ENCODE measurements at places on chromosomes 12 and 14.
A peak's percentile ranks its signal among the peaks of the same experiment; 100 is the strongest.

DNA sequence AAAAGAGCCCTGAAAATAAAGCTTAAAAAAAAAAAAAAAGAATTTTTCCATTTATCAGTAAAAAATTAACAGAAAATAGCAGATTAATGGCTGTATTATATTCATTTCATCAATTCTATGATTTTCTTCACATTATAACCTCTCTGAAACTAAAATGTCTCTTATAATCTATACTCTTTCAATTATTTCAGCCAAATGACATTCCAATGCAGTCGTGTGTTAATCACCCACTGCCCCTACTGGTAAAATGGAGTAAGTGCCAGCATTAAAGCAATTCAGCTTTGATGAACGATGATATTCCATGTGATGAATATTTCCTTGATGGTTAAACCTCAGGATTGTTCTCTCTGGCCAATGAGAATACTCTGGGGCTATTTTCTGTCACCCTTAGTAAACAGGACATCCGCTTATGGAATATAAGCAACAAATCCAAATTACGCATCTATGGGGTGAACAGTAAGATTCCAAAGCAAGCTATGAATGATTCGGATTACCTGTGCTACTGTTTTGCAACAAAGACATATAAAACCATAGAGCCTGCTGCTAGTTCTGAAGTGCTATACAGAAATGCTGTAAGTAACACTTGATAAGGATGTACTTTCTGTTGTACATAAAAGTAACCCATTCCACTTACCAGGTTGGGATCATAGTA is 20.3 kb upstream of the SYCP3 start:
- DNase-seq, result peak; percentile 53

GRCh38 chr12:67357376-67358125 is 88.4 kb downstream of the CAND1 start:
- DNase-seq, result no peak

DNA sequence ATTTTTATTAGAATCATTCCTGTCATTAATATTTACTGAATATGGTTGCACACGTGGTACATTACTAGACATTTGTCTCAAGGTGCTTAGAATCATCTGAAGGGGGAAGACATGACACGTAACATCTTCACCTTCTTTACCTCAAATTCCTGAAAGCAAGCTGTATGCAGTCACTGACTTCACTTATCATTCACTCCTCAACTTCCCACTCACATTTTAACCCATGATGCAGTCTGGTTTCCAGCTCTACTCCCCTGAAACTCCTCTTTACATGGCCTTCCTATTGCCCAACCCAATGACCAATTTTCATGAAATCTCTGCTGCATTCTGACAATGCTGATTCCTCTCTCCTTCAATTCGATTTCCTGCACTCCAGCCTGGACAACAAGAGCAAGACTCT is 5.8 kb upstream of the PSMC6 start:
- DNase-seq, result no peak

GRCh38 chr14:92409043-92409442 is 86.1 kb downstream of the SLC24A4 start:
- DNase-seq, result no peak

- DNase-seq, result peak; percentile 38
These were observed 49.1 kb downstream of the B4GALNT3 start for GRCh38 chr12:508795-509194.

All from germinal center (tissue), 1 donor.